ENCODE measurements at places on chromosomes 11 and 22. TPM values are rescaled to one million over a fixed set of nuclear protein-coding genes. Genes with fewer than 3 reads are reported as not detected.

GRCh38 chr22:29030016-29030617 lies 31.5 kb downstream of the C22orf31 start:
- peak; percentile 67 for DNase-seq

Gene C11orf16
- not detected for total RNA-seq

Gene EML3
- total RNA-seq = 57.7 TPM

GRCh38 chr11:59199546-59200422 lies 12.9 kb downstream of the MPEG1 start:
- no peak for DNase-seq

GRCh38 chr22:18070556-18071306 lies 7.1 kb upstream of the PEX26 start:
- peak; percentile 59 for DNase-seq

- no peak for DNase-seq
Measured at GRCh38 chr11:100684101-100685065, 2.7 kb upstream of the ARHGAP42 start.

- DNase-seq = no peak
Measured at GRCh38 chr11:13883042-13883441, 79.5 kb upstream of the SPON1 start.

DNA sequence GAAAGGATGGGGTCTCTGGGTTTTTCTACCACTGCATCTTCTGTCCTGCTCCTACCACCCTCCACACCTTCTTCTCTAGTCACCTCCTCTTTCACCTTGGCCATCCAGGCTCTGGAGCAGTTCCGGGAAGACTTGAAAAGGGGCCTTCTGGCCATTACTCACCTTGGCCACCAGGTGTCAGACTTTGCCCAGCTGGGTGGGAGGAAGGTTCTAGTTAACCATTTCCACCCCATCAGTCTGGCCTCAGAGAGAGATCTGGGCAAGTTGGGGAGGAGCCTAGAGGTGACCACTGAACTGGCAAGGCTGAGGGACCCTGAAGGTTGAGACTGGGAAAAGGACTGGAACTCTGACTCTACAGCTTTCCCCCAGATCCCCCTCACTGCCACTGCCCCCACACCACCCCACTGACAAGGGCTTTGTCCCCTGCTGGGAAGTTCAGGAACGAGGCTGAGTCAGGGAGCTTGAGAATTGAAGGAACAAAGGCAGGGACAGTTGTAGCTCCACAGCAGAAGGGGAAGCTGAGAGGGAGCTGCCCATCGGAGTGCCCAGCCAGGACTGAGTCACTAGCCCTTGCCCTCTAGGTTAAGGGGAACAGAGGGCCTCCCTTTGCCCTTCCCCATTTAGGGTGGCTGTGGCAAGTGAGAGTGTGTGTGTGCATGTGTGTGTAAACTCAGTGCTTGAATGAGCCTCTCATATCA lies 3.7 kb upstream of the POLD4 start:
- no peak for DNase-seq

GRCh38 chr11:10285148-10285802 lies 8.7 kb downstream of the SBF2 start:
- no peak for DNase-seq

DNA sequence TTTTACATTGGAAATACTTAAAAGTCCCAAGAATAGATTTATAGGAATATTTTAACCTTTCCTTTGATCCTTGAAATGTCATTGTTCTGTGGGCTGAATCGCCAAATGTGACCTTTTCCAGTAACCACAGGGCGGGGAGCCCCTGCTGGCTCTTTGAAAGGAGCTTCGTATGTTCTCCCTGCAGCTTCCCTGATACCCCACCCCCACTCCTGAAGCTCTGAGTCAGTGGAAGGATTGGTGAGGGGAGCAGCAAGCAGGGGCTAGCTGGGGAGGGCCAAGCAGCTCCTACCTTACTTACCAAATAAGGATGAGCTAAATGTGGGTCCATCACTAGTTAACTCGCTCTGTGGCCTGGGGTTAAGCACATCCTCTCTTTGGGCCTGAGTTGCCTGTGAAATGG lies 87.7 kb downstream of the CHST1 start:
- no peak for DNase-seq

Gene C22orf31
- total RNA-seq = not detected

DNA sequence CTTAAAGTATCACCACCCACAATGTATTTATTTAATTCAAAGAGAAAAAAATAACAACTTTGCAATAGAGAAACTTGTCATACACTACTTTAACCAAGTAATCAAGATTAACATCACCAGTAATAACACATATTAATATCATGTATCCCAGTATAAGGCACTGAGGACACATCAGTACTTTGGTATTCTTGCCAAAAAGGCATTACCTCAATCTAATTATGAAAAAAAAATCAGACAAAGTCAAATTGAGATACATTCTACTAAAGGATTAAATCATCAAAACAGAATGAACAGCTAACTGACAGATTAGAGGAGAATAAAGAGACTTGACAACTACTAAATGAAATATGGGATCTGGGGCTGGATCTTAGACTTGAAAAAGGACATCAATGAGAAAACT lies 35.8 kb upstream of the SLC17A6 start:
- DNase-seq = no peak

Gene SCN4B
- total RNA-seq = 1.0 TPM

- DNase-seq = no peak
Measured at GRCh38 chr22:47609653-47610052, 847.2 kb downstream of the TBC1D22A start.

DNA sequence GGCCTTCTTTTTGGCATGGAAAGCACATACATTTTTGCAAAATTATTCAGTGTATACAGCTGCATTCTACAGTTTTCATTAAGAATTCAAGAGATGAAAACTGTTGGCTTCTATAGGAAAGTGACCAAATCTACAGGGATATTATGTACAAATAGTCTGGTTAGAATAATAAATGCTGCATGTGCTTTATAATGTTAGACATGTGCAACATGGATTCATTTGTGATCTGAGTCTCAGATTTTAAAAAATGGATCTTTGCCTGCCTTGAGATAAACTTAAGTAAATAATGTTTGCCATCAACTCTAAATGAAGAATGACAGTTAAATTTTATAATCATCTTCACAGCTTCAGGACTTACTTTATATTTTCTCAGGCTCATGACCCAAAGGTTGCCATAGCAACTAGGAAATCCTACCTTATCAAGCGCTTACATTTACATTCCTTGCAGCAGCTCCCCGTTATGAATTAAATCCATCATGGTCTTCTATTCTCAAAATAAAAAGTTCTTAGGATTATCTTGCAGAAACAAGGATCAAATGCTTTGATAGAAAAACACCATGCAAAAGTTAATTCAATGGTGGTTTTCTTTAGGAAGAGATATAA lies 200.2 kb downstream of the CADM1 start:
- DNase-seq = no peak

DNA sequence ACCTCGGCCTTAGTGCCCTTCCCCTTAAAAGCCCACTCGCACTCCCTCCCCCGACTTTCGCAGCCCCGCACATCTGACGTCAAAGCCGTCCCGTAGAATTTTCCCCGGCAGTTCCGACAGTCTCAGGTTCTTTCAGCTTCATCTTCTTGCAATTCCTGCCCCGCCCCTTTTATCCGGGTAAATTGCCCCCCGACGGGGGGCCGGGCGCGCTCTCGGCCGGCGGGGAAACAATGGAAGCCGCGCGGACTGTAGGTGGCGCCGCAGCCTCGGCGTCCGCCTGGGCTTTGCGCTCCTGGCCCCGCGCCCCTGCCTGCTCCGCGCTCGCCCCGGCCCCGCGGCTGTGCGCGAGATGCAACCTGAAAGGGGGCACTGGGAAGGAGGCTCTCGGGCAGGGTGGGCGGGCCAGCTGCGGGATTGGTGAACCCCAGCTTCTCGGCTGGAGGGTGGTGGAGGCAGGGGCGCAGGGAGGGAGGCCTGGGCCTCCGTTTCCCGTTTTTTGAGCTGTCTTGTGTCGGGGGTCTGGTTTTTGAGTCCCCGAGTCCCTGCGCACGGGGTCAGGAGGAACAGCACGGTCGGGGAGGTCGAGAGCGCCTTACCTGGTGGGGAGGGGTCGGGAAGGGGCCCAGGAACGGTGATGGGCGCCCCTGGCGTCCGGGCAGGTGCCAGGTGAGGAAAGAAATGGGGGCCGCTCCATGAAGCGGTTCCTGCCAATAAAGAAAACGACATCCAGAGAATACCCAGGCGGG lies 859 bp upstream of the FGF19 start:
- peak; percentile 28 for DNase-seq

Gene MGAT3
- total RNA-seq = 6.5 TPM

Gene FLRT1
- 0.31 TPM for total RNA-seq

DNA sequence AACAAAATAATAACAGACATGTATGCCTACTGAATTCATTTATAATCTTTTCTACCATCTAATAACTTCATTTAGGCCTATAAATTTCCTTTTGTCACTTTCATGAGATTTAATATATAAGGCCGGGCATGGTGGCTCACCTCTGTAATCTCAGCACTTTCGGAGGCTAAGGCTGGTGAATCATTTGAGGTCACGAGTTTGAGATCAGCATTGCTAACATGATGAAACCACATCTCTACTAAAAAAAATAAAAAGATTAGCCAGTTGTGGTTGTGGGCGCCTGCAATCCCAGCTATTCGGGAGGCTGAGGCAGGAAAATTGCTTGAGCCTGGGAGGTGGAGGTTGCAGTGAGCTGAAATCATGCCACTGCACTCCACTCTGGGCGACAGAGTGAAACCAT lies 14.2 kb upstream of the NTM start:
- no peak for DNase-seq

Gene NAALADL1
- total RNA-seq = 6.9 TPM

DNA sequence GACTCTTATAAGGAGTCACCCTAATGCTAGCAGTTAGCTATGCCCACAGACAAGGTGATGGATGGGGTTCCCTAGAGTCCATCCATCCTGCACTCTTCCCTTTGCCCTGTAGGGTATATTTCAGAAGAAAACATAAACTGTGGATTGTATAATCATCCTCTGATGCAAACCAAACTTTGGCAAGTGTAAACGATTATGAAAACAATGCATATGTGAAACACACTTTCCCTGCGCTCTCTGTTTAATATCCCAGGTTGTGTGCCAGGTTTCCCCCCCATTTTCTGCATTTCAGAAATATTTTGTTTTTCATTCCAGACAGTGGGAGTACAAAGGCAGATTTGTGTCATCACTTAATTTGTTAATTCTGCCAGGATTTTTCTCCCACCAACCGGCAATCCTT lies 110.0 kb downstream of the LDLRAD3 start:
- DNase-seq = no peak

GRCh38 chr22:50059881-50060262 lies 1.8 kb upstream of the TTLL8 start:
- no peak for DNase-seq

DNA sequence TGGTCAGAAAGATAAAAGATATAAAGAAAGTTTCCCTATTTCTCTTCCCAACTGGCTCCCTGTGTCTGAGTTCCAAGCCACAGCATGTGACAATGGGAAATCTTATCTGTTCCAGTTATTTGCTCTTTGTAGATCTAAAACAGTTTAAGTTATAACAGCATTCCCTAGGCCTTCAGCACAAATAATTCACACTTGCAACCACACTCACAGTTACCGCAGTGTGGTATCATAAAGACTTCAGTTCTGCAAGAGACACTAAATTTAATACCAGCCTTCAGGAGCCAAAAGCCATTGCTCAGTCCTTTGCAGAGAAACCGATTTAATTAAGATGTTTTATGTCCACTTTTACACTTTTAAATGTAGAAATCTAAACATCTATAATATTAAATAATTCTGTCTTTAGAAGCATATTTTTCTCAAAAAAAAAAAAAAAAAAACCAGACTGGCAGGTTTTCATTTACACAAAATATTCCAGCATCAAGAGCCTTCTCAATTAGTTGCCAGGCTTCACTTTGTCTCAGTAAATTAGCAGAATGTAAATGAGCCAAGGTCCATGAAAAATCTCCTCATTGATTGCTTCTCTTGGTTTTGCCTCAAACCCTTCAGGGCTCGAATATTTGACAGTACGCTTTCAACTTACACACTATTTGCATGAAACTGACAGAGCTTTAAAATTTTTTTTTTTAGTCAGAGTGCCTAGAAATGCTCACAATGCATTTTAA lies 300.0 kb upstream of the DDI1 start:
- DNase-seq = no peak

GRCh38 chr11:27420217-27420616 lies 52.4 kb downstream of the LGR4 start:
- no peak for DNase-seq

- DNase-seq = no peak
Measured at GRCh38 chr11:72637198-72637597, 37.0 kb downstream of the PDE2A start.

- no peak for DNase-seq
Measured at GRCh38 chr11:122159173-122159721, 43.2 kb upstream of the BLID start.

DNA sequence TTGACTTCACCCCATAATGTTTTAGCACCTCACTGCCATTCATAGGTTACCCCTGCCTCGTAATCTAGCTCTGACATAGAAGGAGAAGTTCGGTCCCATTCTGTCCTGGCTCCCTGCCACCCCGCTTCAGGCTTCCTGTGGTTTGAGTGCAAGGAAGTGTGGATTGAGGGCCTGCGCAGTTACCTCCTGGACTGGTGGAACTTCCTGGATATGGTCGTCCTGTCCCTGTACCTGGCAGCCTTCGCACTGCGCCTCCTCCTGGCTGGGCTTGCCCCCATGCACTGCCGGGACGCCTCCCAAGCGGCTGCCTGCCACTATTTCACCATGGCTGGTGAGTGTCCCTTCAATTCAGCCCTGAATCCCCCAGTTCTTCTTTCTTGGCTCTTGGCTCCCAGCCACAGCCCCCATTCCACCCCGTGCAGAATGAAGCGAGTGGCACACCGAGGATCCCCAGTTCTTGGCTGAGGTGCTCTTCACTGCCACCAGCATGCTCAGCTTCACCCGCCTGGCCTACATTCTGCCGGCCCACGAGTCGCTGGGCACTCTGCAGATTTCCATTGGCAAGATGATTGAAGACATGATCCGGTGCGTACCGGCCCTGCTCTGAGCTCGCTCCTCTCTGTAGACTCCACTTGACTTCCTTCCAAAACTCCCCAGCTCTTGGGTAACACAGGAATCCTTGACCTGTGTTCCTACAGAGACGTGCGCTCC lies 15.4 kb downstream of the ART5 start:
- peak; percentile 35 for DNase-seq

DNA sequence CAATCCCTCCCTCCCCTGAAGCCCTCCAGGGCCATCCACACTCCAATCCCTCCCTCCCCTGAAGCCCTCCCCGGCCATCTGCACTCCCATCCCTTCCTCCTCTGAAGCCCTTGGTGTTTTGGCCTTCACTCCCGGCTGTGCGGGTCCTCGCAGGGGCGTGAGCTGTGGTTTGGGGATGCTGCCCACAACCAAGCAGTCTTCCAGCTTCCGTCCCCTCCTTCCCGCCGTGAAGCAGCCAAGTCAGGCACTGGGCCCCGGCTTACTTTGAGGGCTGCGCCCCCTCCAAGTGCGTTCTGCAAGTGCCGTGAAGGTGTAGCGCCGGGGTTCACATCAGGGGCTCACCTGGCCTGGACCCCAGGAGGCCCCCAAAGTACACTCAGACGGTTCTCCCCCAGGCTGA lies 335.9 kb downstream of the BRD1 start:
- DNase-seq = no peak

Gene FZD4
- total RNA-seq = 33.7 TPM

- DNase-seq = no peak
Measured at GRCh38 chr11:125931668-125932067, 14.2 kb upstream of the VSIG10L2 start.
